ENCODE measurements at places on chromosomes 5 and 9.

- DNase-seq = no peak
Measured at GRCh38 chr9:98456156-98456613, 200.7 kb upstream of the TBC1D2 start.

DNA sequence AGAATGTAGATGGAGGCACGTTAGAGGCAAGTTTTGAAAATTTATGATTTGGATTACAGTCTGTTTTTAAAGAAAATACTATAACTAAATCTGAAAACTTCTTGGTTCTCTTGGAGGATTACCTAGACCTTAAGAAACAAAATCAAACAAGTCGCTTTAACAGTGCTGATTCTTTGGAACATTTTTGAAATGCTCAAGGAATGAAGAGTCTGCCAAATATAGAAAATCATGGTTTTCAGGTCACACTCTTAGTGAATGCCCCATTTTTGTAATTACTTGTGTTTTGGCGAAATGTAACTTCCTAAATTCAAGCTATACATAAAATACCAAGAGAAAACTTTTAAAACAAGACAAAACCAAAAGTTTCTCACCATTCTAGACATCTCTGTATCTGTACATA is 93.2 kb downstream of the EQTN start:
- DNase-seq = no peak

GRCh38 chr5:132386644-132387286 is 17.3 kb downstream of the SLC22A5 start:
- peak; percentile 76 for DNase-seq

DNA sequence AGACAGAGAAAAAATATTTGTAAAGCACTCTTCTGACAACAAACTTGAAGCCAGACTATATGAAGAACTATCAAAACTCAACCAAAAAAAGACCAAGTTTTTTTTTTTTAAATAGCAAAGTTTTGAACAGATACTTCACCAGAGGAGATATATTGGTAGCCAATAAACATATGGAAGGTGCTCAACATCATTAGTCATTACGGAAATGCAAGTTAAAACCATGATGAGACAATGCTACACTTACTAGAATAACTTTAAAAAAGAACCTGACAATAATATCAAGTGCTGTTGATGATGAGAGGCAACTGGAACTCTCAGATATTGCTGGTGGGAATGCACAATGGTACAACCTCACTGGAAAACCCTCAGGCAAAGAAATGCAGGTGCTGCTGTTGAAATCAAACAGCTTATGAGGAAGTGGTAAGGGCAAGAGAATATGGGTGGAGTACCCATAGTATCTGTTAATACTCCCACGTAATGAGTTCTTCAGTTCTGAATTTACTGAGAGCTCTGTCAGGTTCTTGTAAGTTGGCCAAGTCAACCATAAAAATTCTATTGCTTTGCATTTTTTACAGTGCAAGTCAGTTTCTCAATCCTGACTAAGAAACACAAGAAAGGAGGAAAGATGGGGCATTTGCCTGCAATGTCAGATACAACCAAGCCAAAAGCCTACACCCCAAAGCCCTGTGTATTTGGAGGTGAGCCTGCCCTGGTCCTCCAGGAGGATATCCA is 87.3 kb upstream of the GNAQ start:
- no peak for DNase-seq

DNA sequence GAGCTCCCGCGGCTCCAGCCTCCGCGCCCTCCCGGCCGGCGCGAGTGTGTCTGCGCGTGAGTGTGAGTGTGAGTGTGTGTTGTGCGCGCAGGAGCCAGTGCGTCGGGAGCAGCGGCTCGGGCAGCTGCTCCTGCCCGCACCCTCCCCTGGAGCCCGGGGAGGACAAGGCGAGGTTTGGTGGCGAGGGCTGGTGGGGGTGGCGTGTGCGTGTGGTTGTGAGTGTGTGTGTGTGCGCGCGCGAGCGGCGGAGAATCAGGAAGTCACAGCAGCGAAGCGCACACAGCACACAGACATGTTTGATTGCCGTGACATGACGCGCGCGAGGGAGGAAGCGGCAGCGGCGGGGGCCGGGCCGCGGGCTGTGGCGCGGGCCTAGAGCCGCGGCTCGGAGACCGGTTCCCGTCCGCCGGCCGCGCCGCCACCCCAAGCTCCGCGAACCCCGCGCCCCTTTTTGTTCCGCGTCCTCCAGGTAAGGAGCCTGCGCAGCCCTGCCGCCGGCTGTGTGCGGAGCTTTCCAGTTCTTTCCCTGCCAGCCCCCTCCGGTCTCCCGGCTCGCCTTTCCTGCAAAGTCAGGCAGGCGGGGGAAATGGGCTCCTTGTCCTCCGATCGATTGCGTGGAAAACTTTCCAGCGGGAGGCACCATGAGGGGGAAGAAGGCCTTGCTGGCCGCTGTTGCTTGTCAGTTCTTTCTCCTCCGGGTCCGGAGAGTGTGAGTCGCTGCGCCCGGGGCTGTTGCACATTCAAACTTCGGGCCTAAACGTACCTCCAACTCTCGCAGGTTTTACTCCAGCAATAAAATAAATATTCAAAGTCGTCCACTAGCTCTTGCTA is 2.4 kb downstream of the SMARCA2 start:
- DNase-seq = peak; percentile 70

GRCh38 chr5:174724484-174725260 is at the start of gene MSX2:
TSS of gene MSX2 (plus strand) at chr5:174724582. CDS start at chr5:174724660, 78 bp downstream.
- peak; percentile 19 for DNase-seq

- DNase-seq = no peak
Measured at GRCh38 chr9:38022995-38023394, 46.0 kb downstream of the SHB start.

DNA sequence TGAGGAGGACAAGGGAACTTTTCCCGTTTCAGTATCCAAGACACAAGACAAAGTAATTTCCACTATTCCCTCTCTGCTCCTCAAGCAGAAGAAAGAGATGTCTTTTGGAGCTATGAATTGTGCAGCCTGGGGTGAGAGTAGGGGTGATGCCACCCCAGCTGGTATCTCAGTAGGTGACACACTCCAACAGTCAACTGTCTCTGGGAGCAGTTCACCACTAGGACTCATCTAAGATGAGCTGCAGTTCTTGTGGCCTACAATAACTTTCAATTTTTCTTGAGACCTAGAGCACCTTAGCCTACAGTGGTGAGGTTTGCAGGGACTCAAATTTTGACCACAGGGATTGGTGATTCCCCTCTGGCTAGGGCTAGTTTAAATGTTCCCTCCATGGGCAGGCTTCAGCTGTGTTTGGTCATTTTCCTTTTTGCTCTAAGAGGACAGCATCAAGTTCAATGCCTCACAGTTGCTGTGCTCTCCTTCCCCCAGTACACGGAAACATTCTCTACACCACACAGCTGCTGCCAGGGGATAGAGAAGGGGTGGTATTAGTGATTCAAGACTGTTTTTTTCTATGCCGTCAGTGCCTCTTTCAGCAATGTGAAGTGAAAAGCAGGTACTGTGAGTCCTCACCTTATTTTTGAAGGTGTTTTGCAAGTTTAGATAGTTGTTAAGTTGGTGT is 278.6 kb upstream of the RORB start:
- no peak for DNase-seq

- no peak for DNase-seq
Measured at GRCh38 chr5:39213447-39214207, 5.7 kb downstream of the FYB1 start.

- no peak for DNase-seq
Measured at GRCh38 chr5:34475249-34475966, 180.7 kb upstream of the RAI14 start.

GRCh38 chr5:116733991-116734975 is 159.7 kb upstream of the SEMA6A start:
- no peak for DNase-seq

- DNase-seq = no peak
Measured at GRCh38 chr9:134637696-134638501, 3.7 kb upstream of the COL5A1 start.

GRCh38 chr5:136979131-136979530 is 520.0 kb downstream of the SPOCK1 start:
- no peak for DNase-seq

DNA sequence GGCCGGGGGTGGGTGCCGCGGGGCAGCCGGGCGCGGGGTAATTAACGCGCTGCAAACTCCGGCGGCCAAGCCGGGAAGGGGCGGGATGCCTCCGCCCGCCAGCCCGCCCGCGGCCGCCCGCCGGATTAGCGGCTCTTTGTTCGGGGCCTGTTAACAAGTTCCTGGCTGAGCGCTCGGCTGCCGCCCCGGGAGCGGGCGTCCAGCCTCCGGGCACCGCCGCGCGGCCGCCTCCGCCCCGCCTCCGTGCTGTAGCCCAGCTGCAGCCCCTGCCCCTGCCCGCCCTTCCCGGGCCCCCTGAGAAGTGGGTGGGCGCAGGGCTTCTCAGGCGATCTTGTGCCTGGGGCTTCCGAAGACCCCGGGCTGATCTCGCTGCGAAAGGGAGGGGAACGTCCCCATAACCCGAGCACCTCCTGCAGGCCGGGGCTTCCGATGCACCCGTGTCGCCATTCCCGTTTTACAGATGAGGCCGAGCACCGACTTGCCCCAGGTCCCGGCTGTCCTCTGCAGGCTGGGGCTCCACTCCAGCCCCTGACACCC is 7.5 kb downstream of the UNC5A start:
- DNase-seq = peak; percentile 37
